ENCODE measurements at places on chromosomes 16 and 17. TPM values are rescaled to one million over a fixed set of nuclear protein-coding genes. Genes with fewer than 3 reads are reported as not detected.
A peak's percentile ranks its signal among the peaks of the same experiment; 100 is the strongest.

DNA sequence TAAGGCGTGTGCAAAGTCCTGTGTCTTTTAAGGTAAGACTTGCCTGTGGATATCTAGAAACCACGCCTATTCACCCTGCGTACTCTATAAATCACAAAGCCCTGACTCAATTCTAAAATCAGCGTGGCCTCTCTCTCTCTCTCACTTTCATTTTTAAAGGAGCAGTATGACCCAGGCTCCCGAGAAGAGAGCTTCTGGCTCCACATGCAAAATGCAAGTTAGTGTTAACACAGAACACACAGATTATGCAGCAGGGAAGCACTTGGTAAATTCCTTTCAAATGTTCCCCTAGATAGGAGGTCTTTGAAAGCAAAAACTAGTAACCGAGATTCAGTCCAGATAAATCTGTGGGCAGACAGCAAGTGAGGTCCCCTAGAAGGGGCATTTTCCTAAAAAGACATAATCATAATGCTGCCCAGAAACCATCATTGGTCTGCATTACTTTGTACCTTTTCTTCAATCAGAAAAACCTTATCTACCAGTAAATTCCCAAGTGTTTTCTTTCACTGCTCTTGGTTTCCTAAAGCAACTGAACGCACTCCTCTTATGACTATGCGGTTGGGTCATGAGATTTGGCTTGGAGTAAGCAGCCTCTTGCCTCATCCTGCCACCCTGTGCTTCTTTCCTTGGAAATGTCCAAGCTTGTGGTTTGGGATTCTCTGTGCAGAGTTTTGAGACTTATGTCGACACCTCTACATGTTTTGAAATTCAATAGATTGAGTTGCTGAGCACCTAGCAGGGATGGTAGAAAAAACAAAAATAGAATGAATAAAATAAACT lies 31.7 kb upstream of the KCNJ2 start:
- DNase-seq, result peak; percentile 37

GRCh38 chr17:60862482-60862881 lies 184.8 kb downstream of the BCAS3 start:
- DNase-seq, result no peak

HOXB5 gene
- polyA plus RNA-seq, result 29.8 TPM

KRT33A gene
- not detected for polyA plus RNA-seq

- no peak for DNase-seq
These were observed 16.7 kb downstream of the SLC6A4 start for GRCh38 chr17:30218799-30219198.

GRCh38 chr17:59347975-59348391 lies 16.5 kb downstream of the YPEL2 start:
- no peak for DNase-seq

DNA sequence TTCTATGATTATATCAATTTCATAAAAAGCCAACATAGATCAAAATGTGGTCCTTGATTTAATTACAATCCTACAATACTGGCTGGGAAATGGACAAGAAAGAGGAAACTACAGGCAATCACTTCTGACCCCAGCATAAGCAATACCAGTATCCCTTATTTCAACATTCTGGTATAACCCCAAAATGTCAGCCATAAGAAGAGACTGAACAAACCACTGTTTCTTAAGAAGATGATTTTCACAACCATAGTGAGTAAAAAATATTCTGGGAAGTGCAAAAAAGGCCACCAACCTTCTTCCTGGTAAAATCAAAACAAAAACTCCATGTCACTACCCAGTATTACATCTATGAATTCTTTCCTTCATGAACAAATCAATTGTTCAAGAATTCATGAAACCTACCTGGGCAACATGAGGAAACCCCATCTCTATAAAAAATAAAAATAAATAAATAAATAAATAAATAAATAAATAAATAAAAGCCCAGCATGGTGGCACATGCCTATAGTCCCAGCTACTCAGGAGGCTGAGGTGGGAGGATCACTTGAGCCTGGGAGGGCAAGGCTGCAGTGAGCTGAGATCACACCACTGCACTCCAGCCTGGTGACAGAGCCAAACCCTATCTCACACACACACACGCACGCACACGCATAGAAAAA lies 7.5 kb downstream of the N4BP1 start:
- DNase-seq, result no peak

DNA sequence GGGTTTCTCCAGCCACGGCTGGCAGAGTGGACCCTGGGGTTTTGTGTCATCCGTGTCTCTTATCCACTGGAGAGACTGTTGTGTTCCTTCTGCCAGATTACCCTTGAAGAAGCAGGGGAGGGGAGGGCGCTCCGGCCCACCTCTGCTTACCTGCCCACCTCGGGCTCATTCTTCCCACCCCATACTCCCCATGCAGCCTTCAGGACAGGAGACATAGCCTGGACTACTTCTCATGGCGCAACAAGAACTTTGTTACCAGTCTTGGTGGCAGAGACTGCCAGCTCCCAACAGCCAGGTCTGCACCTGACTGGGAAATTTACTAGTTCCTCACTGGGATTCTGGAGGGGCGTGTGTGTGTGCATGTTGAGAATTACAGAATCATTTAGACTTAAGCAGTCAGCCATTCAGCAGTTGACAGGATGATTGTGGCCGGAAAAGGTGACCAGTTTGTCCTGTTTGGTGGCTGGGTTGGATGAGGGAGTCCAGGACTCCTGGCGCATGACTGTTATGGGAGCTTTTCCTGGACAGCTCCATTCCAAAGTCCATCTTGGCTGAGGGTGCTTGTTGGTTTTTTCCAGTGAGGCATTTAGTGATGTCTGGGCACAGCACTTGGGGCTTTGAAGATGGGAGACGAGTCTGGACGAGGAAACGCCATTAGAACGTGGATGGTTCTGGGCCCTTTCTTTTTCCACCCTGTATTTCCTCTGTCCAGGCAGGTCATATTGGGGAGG lies 8.7 kb downstream of the GSE1 start:
- no peak for DNase-seq

DNA sequence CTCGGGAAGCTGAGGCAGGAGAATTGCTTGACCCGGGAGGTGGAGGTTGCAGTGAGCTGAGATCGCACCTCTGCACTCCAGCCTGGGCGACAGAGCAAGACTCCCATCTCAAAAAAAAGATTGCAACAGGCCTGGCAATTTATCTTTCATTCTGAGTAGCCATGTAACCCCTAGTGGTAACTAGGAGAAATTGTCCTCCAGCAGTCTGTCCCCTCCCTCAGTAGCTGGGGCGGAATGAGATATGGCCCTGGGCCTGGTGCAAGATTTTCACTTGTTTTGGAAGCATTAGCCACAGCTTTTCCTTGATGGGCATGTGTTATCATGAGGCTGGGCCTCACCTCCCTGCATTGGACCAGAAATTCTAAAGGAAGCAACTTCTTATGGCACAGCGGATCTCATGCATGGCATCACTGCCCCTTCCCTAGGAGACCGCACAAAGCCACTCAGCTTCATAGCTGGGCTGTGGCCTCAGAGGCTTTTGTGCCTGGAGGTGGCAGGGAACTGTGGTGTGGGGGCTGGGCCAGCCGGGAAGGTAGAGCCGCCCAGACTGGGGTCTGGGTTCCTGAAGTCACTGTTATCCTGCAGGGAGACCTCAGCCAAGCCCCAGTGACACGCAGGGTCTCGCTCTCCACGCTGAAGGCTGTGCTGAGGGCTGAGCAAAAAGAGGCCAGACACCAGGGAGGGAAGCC lies 13.4 kb downstream of the NATD1 start:
- DNase-seq, result no peak

GRCh38 chr16:56198006-56198754 lies 6.9 kb downstream of the GNAO1 start:
- no peak for DNase-seq

DNA sequence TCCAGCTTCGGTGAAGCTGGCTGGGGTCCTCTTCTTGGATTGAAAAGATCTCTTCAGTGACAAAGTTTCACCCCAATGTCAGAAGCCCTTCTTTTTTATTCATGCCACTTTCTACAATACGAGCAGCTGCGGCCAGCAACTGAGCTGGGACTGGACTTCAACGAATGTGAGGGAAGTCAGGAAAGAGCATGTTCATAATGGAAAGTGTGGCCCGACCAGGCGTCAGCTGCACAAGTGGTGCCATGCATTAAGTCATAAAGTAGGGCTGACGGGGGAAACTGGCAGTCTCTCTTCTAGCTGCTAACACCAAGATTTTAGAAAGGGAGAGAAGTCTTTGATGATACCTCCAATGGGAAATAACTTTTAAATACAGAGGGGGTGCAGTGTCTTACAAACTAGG lies 192.6 kb downstream of the PARN start:
- DNase-seq, result no peak
